ENCODE measurements at places on chromosomes 7 and 10.

- no peak for DNase-seq
Measured at GRCh38 chr10:11143242-11143641, 125.6 kb downstream of the CELF2 start.

DNA sequence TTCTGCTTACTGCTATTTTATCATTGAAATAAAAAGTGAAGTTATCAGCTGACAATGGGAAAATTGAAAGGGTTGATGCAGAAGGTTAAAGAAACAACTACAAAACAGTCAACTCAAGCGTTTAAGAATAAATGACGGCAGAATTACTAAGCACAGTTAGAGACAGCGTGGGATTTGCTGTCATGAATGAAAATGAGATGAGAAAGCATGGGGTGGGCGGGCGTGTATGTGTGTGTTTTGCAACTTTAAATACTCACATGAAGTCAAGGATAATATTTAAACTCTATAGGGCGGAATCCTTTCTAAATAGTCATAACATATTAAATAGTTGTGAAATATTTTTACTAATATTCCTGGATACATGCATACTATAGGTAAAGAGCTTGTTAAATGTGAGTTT lies 450.8 kb downstream of the ETV1 start:
- DNase-seq: no peak

DNA sequence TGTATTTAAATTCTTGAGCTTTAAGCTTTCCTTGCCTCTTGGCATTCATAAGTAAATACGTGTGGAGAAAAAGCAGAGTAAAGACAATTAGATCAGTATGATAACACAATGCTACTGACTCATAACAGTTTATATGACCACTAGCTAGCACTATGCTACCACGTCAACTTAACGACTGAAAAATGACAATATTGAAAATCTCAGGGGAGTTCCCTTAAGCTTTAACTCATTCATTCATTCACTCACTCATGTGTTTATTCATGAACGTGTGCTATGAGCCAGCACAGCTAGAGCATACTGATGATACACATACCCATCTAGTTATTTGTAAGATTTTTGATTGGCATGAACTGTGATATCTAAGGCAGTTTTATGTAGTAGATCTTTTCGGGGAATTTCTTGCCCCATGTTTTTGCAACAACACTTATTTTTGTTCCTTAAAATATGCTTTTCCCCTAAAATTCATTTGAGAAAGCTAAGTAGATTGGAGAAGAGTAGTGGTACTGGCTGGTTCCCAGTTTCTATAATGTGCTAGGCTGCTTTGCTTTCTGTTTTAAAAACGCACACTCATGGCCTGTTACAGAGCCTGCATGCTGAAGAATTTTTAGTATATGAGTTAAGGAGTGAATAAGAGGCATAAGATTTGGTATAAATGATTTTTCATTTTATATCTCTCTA lies 57.4 kb upstream of the ACBD5 start:
- DNase-seq: no peak

GRCh38 chr10:11517150-11517549 lies 94.3 kb downstream of the USP6NL start:
- no peak for DNase-seq

GRCh38 chr10:62059217-62059920 lies 157.9 kb downstream of the ARID5B start:
- no peak for DNase-seq

DNA sequence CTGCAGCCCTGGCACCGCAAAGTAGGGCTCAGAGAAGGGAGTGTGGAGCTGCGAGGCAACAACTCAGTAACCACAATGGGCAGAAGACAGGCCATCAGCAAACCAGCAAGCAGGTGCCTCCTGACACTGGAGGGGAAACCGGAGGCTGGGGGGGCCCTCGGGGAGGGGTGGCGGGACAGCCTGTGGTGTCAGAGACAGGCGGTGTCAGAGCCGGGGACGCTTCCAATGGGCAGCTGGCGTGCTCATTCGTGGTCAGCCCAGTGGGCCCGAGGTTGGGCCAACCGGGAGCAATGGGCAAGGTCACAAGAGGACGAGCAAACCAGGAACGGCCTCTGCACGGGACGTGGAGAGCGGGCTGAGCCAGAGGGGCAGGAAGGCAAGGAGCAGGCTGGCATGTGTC lies 158.1 kb downstream of the MAD1L1 start:
- DNase-seq: no peak

GRCh38 chr10:49302088-49302487 lies 3.1 kb downstream of the C10orf71 start:
- DNase-seq: no peak

GRCh38 chr7:66078067-66078466 lies 2.4 kb downstream of the ASL start:
- DNase-seq: no peak

DNA sequence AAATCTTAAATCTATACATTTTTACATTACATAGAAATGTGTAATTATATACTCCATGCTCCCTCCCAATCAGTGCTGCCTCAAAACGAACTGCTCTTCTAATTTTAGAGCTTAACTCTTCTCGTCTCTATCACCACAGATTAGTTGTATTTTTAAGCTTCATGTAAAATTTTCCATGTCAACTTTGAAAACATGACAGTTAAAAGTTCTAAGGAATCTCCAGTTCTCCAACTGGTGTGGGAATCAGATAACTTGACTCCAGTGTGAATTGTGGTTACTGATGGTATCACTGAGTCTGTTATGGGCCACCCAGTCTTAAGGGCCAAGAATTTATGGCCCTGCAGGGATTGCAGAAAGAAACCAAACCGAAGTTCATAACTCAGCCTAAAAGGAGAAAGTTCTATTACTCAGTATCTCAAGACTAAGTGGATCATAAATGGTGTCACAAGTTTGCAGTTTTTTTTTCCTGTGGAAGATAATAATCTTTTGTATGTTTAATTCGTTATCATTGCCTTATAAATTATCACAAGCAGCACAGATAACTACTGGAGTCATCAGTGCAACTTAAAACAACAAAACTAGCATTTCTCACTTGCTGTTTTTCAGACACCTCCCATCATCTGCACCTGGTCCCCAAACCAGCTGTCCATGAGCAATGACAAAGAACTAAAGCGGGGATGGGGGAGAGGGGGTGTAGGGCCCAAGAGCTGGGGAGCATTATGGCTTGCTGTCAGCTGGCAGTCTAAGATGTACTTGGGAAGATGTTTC lies 31.5 kb upstream of the KMT2E start:
- no peak for DNase-seq

- no peak for DNase-seq
Measured at GRCh38 chr10:79295563-79295962, 51.7 kb upstream of the PPIF start.

DNA sequence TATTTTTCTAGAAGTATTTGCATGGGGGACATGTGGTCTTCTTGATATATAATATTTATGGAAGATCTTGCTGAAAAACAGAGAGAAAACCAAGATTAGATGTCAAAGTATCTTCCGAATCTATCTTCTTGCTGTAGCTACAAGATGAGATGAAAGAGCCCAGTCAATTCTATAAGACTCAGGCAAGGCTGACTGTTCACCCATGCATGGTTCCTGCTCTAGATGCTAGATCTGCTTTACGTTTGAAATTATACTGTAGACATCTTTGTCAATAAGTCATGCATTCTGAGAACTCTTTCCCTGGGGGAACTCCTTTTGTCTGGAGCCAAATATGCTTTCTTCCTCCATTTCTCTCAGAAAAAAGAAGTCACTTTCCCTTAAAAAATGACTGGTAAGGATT lies 1292.0 kb downstream of the XPNPEP1 start:
- DNase-seq: no peak

DNA sequence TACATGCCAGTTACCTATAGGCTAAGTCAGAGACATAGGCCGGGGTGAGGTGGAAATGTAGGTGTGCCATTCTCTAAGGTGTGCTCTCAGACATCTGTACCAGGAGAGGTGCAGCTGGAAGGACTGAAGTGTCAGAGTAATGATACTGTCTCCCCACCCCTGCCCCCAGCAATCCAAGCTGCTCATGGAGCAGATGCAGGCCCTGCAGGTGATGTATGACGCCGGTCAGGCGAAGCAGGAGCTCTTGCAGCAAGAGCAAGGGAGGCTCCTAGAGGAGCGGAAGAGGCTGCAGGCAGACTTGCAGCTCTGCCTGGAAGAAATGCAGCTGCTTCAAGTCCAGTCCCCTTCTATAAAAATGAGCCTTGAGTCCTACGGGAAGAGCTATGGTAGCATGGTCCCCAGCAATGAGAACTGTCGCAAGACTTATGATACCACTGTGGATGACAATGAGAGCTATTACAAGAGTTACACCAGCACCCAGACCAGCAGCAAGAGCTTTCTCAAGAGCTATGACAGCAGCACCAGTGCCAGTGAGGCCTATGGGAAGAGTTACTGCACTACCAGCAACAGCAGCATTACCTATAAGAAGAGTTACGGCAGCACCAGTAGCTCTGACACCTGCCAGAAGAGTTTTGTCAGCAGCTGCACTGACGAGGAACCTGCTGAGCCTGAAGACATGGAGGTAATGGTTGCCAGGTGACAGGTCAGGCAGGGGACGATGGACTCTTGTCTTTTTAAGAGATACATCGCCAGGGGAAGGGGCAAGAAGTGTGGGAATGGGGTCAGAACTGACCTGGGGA lies 18.4 kb upstream of the FLNC start:
- no peak for DNase-seq

GRCh38 chr10:113961182-113962031 lies 82.3 kb upstream of the ADRB1 start:
- DNase-seq: no peak

DNA sequence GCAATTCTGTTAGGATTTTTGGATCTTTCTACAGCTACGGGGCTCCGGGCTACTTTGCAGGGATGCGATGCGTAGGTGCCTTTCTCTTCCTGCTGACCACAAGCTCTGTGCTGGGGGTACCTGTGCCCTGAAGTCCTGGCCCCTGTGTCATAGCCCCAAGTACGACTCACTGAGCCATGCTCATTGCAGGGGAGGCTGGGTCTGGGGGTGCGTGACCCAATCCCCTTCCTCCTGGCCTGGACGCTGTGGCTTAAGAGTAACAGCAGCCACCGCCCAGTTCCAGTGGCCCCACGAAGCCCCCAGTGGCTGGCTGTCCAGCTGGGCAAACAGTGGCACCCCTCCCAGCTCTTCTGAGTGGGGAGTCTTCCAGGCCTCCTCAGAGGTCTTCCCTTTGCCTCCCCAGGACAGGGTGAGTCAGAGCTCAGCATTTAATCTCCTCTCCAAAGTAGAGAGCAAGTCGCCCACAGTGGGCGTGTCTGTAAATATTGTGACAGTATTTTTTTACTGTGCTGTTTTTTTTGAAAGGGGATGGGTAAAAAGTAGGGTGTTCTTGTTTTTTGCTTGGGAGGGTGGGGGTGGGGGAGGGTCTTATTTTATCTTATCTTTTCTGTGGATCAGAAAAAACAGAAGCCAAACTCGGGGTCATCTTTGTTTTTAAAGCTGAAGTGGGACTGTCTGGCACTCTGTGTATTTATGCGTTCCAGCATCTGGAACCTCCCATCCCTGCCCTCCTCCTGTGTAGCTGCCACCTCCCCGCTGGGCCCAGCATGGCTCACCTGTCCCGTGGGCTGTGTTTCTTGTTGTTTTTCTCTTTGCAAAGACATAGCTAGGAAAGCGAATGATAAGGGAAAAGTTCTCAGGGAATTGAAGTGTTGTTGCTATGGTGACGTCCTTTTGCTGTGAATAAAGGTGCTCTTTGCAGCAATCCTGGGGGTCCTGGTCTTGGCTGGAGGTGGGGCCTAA lies 8.2 kb downstream of the LFNG start:
- DNase-seq: peak; percentile 11

DNA sequence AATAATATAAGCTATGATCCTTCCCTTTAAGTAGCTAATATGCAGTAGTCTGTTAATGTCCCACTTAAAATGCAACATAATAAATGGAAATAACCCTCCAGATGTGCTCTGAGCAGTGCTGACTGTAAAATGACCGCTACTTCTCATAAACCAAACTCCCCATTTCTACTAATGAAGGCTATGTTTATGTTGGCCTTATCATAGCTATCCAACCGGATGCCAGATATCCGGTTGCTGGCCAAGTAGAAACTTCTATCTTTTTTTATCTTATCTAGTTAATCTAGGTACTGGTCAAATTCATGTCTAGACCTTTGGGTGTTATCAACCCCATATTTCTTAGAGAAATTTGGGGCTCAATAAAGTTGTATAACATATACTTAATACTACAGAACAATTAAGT lies 56.6 kb downstream of the CHRM2 start:
- DNase-seq: no peak

DNA sequence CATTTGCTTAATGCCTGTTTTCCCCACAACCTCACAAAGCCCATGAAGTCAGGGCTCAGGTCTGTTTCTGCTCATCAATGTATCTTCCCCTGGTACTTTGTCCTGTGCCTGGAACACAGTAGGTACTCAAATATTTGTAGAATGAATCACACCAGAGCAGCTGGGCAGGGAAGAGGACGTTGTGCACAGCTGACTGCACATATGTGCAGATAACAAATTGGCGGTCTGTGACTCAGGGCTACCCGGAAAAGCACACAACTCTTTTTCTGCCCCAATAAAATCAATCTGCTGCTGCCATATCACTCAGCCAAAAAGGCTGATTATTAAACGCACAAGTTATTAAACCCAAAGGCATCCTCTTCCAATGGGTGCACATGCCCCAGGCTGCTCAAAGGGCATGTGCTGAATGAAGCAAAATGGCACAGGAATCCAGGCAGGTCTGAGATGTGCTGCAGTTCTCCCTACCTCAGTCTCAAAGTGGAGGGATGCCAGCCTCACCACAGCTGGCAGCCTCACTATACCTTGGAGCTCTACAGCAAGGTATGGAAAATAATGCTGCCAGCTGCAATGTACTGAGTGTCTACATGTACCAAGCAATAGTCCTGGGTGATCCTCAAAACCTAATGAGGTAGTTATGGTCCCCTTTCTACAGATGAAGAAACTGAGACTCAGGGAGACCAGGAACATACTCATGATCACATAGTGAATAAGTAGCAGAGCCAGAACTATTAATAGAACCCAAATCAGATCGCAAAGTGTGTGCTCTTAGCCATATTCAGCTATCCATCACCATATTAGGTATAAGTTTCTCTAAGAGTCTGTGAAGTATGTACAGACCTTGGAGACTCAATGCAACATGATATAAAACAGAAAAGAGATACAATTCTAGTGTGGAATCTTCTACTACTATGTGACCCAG lies 43.4 kb downstream of the SORBS1 start:
- DNase-seq: no peak

- DNase-seq: no peak
Measured at GRCh38 chr10:29345144-29345909, 56.5 kb downstream of the LYZL1 start.

DNA sequence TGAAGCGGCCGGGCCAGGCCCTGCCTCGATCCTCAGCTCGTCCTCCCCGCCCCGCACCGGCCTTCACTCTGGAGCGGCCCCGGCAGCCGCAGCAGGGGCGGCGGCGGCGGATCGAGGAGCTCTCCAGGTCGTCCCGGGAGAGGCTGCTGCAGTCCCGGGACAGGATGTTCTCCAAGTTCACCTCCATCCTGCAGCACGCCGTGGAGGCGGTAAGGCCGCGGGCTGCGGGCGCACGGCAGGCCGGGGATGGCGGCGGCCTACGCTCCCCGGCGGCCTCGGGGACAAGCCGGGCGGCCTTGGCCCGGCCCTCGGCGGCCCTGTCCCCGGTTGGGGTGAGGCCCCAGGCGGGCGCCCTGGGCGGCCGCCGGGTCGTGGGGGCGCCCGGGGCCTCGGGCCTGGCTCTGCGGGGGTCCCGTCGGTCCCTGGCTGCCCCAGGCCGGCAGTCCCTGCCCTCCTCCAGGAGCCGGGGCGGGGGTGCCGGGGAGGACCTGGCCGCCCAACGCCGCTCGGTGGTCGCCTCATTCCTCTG lies 399 bp downstream of the FHIP2A start:
- DNase-seq: peak; percentile 50
